ENCODE measurements at places on chromosomes 5 and 9. TPM values are rescaled to one million over a fixed set of nuclear protein-coding genes. Genes with fewer than 3 reads are reported as not detected.

DNA sequence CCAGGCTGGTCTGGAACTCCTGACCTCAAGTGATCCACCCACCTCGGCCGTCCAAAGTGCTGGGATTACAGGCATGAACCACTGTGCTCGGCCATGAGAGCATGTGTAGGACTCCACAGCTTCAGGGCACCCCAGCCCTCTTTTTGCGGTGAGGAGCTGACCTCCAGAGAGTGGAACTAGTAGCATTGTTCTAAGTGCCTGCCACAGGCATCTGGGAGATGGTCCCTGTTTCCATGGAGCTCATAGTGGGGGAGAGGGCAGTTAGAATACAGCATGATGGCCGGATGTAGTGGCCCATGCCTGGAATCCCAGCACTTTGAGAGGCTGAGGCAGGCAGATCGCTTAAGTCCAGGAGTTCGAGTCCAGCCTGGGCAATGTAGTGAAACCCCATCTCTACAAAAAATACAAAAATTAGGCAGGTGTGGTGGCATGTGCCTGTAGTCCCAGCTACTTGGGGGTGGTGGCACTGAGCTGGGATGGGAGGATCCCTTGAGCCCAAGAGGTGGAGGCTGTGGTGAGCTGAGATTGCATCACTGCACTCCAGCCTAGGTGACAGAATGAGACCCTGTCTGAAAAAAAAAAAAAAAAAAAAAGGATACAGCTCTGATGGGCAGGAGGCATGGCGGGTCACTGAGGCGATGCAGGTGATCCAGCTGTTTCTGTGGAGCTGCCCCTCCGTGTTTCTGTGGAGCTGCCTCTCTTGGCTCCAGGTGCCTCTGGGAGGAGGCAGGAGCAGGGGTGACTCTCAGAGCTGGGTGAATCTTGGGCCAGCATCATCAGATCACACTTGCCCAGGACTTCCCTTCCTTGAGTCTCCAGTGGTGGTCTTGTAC is 4.2 kb downstream of the ASS1 start:
- DNase-seq = no peak

- DNase-seq = no peak
These were observed 779 bp downstream of the PKN3 start for GRCh38 chr9:128702949-128703615.

- no peak for DNase-seq
These were observed 33.0 kb upstream of the PANK3 start for GRCh38 chr5:168612123-168612522.

DNA sequence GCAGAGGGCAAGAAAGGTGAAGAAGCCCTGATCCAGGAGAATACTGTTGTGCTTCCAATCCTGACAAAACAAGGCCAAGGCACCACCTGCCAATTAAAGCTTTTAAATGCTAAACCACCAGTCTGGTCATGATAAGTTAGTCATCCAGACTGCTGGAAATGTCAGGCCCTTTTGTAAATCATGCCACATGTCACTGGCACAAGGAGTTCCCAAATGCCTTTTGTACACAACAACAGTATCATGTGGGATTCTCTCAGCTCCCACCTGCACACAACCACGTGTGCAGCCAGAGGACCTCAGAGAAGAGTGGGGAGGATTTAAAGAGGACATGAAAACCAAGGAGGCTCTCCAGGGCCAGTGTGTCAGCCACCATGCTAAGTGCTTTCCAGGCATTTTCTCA is 99.3 kb downstream of the CDK5RAP2 start:
- peak; percentile 41 for DNase-seq

- DNase-seq = no peak
These were observed 28.1 kb upstream of the COL15A1 start for GRCh38 chr9:98915599-98915998.

- peak; percentile 37 for DNase-seq
These were observed 105.1 kb downstream of the CEMIP2 start for GRCh38 chr9:71663216-71663615.

GRCh38 chr9:105255421-105255820 is 11.0 kb downstream of the SLC44A1 start:
- no peak for DNase-seq

DNA sequence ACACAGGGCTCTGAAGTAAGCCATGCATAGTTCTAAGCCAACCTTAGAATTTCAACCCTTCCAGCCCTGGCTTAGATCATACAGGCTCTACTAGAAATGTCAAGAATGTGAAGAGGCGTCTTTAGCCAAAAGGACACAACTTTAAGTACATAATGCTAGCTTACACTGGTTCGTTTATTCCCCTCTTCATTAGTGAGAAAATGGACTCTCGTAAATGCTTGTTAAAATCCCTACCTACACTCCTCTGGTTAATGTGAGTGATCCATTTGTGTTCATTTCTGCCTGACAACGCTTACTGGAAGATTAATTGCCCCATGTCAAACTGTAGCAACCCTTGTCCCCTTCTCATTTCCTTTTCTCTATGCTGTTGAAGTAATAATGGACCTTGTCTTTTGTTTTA is 149.3 kb upstream of the POU5F2 start:
- DNase-seq = no peak

DNA sequence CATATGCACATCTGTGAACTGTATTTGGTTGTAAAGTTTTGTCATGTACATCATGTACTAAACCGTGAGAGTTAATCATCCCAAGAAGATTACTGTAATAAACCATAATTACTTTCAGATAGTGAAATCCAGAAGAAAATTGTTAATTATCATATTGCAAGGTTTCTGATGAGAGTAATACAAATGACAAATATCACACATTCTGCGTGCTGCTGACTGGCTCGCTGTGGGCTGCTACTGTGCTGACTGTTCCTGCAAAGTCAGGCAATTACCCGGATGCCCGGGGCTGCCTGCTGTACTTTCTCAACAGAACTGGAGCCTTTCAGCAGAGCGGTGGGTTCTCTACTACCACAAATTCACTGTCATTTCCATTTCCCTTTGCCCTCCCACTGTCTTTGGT is 68.3 kb downstream of the SMARCA2 start:
- DNase-seq = no peak

DNA sequence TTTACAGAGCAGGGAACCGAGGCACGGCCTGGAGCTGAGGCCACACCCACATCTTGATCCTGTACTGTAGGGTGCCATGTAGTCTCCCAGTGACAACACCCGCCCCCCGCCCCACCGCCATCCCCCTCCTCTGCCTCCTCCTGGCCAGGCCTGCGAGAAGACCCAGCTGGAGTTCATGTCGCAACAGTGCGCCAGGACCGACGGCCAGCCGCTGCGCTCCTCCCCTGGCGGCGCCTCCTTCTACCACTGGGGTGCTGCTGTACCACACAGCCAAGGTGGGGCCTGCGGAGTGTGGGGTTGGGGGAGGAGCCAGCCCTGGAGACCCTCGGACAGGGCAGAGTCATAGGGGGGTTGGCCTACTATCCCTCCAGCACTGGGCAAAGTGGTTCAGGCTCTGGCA is 14.5 kb downstream of the ADAMTS13 start:
- no peak for DNase-seq

Gene ARL10
- total RNA-seq = 1.3 TPM

Gene HTR4
- not detected for total RNA-seq

Gene PRRT1B
- total RNA-seq = not detected
